Ureter (tissue), 1 donor: ENCODE measurements at places on chromosomes 5 and 9.

- no peak for DNase-seq
Measured at GRCh38 chr9:134400283-134400682, 74.0 kb downstream of the RXRA start.

DNA sequence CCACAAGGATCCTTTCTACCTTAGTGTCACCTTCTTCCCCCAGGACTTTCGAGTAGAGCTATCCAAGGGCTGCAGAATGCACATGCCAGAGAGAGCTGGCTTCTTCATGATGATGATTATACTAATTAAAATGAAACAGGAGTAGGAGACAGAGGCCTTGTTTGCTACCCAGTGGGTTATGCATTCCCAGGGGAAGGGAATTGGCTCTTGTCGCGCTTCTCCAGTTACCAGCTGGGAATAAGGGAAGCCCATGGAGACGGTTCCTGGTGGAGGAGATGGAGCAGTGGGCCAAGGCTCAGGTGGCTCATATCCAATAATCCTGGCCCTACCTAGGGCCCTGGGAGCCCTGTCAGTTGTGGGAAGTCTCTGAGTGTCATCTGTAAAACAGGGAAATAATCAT, 65.1 kb downstream of the WWC1 start:
- DNase-seq: no peak

DNA sequence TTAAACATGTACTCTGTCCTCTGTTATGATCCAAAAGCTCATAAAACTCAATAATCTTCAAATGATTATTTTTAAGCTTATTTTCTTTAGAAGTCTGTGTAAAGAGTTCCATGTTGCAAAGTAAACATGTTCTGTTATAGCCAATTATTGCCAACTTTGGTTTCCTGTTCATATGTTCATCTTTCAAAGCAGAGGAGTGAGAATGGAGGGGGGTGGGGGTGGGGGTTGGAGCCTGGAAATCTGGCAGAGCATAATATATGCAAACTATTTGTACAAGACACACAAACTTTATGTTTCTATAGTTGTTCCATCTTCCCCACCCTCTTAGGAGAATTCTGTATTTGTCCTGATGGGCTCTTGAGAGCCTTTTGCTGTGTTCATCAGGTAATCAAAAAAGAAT, 135.0 kb downstream of the STARD4 start:
- no peak for DNase-seq

DNA sequence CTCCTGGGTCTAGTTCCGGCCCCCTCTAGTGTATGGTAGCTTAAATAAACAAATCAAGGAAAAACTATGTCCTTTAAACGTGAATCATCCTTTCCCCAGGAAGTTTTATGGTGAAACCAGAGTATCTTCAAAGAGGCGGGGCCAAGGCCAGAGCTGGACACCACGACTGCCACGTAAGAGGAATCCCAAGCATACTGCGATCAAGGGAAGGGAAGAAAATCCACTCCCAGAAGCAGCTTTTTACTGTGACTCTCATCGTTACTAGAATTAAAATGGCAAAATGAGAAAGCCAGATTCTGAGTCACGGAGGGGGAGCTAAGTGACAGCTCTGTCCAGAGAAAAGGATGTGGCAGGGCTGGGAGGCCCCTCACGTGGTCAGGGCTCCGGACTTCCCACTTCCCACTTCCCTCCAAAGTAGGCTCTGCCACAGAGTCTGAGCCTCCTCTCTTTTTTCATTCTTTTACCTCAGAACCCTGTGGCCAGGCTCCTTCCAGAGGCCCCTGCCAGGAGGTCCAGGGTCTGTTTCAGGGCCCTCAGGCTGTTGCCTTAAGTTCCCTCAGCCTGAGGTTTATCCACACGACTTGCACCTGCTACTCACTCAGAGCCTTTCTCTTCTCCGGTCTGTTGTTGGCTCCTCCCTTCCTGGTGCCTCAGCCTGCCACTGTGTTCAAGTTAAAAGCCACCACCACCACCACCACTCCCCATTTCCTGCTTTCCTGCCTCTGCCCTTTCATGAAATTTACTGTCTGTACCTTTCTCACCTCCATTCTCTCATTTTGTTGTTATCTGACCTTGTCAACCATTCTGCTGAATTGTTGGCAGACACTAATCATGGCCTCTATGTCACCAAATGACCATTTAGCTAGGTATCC, 1.4 kb upstream of the GLRX start:
- no peak for DNase-seq

DNA sequence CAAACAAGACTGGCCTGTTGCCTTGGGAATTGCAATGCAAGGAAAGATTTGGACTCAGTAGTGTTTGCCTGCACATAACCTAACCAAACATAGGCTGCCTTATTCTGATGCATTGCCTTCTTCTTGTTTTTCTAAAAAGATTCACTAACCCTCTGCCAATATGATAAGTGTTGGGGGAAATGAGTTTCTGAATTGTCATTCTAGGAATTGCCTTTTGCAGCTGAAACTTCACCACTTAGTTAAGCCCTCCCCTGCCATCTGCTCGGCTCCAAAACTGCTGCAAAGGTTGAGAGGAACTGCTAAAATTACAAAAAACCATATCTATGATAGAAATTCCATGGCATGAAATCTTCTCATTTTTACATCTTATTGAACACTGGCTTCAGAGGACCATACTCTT, 41.6 kb upstream of the SPATA31D4 start:
- no peak for DNase-seq

DNA sequence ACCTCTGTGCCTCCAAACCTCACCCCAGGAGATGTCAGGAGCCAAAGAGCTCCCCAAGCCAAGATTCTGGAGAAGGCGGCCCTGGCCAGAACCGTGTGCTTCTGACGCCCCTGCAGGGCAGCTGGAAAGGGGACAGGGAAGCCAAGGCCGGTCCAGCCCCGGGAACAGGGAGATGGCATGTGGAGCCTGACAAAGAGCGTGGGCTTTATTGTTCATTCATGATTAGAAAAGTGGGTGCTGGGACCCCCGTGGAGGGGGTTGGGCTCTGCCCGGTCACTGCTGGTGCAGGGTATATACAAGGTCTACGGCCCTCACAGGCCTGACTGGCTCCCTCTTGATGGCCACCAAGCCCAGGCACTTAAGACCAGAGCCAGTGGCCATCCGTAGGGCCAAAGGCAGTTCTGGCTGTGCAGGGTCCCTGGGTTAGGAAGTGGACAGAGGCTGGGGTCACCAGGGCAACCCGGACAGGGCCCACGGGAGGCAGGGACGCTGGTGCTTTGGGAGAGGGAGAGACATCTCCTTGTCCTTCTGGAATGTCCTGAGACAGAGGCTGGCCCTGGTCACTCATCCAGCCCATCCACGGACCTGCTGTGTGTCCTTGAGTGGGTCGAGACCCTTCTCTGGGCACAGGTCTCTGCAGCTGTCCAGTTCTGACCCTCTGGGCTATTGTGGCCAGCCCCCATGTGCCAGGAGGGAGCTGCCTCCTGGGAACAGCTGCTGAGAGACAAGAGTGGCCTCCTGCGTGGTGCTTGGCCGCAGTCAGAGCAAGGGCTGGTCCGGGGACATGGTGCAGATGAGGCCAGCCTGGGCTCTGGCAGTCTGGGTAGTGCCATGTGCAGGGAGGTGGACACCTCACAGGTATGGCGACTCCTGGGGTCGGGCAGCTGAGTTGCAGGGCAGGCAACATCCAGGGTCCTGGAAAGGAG, 12.5 kb downstream of the NINJ1 start:
- DNase-seq: peak; percentile 43

DNA sequence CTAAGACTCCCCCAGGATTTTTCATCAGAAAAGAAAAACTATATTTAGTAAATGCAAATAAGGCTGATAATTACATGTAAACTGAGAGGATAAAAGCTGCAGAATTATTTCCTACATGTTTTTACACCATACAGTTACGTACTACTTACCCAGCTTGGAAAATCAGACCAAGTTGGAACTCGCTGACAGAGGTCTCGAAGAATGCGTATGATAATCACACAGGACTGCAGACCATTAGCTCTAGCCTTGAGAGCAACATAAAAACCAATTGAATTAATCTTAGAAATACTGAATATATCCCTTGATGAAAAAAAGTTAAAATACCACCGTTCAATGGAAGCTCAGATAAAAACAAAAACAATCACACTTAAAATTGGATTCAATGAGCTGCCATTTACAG, 65.6 kb downstream of the ZFR start:
- DNase-seq: no peak

DNA sequence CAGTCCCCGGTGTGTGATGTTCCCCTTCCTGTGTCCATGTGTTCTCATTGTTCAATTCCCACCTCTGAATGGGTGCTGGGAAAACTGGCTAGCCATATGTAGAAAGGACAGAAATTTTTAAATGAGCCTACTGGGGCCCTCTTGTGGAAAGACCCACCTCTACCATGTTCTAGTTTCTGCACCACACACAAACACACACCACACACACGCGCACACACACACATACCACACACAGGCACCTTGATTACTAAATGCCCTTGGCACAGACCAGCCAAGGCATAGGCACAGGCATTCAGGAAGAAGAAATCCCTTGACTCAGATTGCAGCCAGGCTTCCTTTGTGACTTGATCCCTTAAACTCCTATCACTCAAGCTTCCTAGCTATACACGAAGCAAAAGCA, 60.5 kb downstream of the SIL1 start:
- DNase-seq: no peak

GRCh38 chr5:24381861-24382489, 262.8 kb downstream of the CDH10 start:
- DNase-seq: no peak

- no peak for DNase-seq
Measured at GRCh38 chr9:752681-753200, 88.8 kb upstream of the DMRT1 start.

DNA sequence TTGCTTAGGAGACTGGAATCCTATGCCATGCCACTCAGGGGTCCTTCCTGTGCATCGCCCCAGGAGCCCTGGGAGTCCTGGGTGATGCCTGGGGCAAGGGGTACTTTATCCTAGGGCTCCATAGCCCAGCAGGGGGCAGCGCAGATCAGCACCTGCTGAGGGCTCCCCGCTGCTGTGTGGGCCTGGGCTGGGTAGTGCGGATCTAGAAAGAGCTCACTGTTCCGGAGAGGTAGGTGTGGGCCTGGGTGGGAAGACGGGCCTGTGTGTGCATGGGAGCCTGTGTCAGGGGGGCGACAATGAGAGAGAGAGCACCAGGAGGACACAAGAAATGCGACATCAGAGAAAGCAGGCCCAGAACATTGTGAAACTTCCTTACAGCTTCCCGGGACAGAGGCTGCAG, 11.4 kb upstream of the DAB2IP start:
- DNase-seq: no peak

GRCh38 chr5:38193015-38193581, 65.3 kb upstream of the EGFLAM start:
- DNase-seq: peak; percentile 77

- DNase-seq: no peak
Measured at GRCh38 chr5:58795327-58795726, 212.5 kb downstream of the RAB3C start.

DNA sequence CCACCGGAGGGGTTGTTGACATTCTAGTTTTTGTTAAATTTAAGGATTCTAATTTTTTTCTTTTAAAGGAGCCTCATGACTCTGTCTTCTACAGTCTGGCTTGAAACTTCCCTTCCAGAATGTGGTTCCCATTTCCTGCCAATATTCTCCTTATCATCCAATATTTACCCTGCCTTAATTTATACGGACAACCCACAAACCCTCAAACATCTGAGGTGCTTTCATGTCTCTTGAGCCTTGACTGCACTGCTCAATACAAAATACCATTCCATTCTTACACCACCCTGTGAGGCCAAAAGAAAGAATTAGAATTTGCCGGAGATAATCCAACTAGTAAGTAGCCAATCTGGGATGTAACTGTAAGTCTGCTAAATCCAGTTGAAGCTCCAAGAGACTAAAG, 346.5 kb downstream of the SPOCK1 start:
- no peak for DNase-seq

DNA sequence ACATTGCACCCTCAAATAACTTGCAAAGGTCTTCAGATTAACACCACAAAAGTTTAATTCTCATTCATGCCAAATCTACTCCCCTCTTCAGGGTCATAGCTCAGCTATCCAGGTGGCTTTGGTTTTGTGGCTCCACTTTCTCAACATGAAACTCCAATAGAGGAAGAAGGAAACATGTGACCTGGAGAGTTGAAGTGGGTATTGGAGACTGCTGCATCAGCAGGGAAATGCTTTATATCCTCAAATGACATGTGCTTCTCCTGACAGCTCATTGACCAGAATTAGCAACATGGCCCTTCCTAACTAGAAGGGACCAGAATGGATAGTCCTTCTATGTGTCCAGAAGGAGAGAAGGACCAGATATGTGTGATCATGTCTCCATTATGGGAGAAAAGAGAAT, 73.6 kb downstream of the TLR4 start:
- no peak for DNase-seq

- DNase-seq: peak; percentile 29
Measured at GRCh38 chr5:1744393-1745122, 55.1 kb downstream of the MRPL36 start.

DNA sequence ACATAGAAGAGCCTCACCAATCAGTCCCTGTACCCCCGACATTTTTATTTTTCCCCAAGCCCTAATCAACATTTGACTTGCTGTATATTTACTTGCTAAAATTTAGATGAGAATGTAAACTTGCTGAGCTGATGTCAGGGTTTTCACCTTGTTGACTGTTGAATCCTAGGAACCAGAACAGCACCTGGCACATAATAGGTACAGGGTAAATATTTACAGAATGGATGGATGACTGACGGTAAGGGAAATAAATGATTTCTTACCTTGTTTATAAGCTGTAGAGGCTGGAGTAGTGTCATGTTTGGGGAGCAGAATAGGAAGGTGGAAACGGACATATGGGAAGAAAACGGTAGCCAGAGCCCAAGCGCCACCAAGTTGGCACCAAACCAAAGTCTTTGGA, 107.0 kb upstream of the NUDT12 start:
- DNase-seq: no peak

DNA sequence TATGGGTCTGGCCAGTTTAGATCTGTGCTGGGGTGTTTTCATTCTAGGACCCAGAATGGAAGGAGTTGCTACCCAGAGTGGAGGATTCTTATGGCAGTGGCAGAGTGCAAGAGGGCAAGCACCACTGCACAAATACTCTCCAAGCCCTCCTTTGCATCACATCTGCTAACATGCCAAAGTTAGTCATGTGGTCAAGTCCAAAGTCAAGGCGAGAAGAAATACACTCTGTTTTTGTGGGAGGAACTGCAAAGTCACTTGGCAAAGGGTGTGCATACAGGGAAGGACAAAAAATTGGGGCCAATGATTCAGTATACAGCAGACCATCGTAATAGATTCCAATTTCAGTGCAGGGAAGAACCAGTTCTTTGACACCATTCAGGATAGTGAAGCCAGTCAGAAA, 43.9 kb upstream of the HMGCS1 start:
- DNase-seq: no peak

GRCh38 chr9:77533671-77534070, 114.5 kb downstream of the GNA14 start:
- DNase-seq: no peak

DNA sequence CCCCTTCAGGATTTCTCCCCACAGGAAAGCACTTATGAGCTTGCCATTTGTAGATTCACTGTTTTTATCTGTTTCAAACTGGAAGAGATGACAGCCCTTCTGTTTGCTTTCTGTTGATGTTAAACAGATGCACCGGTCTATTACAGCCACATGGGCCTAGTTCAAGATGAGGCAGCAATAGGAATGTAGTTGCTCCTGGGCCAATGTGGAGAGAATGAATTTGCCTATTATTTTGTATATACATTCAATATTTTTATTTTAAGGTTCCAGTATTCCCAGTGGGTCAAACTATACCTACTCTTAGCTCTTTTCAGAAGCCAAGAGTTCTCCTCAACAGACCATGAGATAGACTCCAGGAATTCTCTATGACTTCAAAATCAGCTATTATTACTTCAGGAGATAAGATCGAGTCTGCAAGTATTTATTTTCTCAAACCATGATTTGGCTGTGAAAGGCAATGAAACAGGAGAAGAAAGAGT, 461.6 kb downstream of the RASEF start:
- no peak for DNase-seq
